ENCODE measurements at places on chromosomes 13 and 19.

GRCh38 chr13:30107121-30107520 is 200.2 kb downstream of the KATNAL1 start:
- DNase-seq: no peak

GRCh38 chr19:32651729-32652140 is 23.2 kb downstream of the ANKRD27 start:
- DNase-seq: no peak

DNA sequence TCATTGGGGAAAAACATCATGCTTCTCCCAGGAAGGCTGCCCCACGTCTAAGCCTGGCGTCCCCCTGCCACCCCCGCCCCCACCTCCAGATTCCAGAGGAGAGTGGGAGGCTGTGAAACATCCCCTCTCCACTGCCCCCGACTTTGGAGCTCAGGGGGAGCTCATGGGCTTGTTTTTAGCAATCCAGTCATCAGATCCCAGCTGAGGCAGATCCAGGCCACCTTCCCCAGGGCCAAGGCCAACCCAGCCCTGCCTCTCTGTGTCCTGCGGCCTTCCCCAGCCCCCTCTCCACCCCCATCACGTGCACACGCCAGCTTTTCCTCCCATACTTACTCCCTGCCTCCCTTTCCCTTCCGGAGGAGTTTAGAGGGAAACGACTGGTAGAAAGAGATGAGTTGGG is 38.8 kb downstream of the SHISA2 start:
- DNase-seq: no peak

DNA sequence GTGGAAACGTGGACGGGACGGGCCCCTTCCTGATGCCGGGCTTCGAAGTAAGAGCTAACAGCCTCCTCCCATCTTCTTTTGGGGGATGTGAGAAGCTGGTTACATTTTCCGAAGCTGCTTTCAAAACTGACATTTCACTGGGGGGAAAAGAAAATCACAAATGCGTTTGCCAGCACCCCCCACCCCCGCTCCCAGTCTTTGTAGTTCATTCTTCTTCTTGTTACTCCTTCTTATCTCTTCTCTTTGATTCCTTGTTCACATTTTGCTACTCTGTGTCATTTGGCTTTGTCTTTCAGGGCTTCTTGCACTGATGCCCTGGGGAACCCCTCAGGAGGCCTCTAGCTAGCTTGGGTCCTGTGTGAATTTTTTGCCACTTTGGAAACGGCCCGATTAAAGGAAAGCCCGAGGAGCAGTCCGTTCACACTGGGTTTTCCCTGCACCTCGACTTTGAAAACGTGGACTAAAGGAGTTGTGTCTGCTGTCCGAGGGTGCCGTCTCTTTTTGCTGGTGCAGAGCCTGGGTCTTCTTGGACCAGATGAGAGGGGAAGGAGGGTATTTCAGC is 1.3 kb downstream of the CARM1 start:
- DNase-seq: no peak

GRCh38 chr13:27592865-27593264 is 27.5 kb downstream of the LNX2 start:
- no peak for DNase-seq

- DNase-seq: no peak
Observed at GRCh38 chr13:32824061-32824460, 192.2 kb upstream of the KL start.

- DNase-seq: no peak
Observed at GRCh38 chr13:74886502-74886901, 595.5 kb downstream of the TBC1D4 start.

DNA sequence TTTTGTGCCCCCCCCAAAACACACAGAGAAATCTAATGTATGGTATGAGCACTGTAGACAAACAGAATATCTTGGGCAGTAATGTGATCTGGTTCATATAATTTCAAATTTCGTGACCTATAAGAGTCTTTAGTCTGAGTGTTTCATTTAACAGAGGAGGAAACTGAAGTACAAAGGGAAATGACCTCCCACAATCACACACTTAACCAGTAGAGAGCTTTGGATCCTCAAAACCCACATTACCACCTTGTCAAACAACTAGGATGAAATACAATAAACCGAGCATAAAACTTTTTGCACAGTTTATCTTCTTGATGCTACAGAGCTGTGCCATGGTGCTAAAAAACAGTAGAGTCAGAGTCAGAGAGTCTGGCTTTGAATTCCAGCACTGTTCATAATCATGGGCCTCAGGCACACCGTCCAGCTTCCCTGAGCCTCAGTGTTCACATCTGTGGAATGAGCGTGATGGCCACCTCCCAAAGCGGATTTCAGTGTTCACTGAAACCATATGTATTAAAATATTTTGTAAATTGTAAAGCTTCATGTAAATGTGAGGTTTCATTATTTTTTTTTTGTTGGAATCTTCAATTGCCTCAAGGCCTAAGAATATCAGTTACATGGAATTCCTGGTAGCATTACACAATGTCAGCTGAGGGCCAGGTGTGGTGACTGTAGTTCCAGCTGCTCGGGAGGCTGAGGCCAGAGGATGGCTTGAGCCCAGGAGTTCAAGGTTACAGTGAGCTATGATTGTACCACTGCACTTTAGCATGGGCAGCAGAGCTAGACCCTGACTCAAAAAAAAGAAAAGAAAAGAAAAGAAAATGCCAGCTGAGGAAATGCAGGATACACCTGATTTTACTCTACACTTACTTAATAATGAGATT is 126.4 kb upstream of the FRY start:
- DNase-seq: no peak

All from kidney epithelial cell (primary cell).